ENCODE measurements at places on chromosomes 6 and 20.

- DNase-seq, result no peak
Measured at GRCh38 chr6:332671-333070, 40.4 kb downstream of the DUSP22 start.

GRCh38 chr6:3721810-3722621, 29.5 kb downstream of the PXDC1 start:
- DNase-seq, result no peak

DNA sequence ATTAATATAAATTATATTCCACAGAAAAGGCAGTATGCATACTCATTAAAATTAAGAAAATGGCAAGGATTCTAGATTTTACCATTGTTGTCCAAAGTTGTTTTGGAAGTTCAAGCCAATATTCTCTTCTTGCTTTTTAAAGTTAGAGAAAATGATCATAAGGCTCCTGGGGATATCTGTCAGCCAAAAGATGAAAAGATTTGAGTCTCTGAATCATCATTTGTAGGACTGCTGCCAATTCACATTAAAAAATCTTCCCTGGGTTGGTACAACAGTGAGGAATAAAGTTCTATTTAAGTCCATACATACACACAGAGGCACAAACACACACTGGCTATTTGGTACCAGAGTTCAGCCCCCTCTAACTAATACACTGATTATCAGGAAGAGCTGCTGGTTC, 620.1 kb downstream of the COL12A1 start:
- DNase-seq, result no peak

DNA sequence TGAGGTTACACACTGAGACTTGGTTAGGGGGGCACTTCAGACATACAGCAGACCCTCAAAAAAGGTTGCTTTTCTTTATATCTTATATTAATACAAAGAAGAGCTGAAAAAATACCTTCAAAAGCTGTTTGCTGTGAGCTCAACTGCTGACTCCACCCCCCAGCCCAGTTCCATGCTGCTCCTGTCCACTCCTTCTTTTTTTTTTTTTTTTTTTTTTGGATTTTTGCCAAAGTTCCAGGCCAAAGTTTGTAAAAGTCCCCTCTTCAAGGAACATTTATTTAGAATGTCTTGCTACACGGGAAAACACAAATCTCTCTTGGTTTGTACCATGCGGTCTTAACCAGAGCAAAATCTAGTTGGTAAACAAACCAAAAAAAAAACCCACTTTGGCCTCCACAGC, 85.3 kb upstream of the AKAP12 start:
- DNase-seq, result no peak

DNA sequence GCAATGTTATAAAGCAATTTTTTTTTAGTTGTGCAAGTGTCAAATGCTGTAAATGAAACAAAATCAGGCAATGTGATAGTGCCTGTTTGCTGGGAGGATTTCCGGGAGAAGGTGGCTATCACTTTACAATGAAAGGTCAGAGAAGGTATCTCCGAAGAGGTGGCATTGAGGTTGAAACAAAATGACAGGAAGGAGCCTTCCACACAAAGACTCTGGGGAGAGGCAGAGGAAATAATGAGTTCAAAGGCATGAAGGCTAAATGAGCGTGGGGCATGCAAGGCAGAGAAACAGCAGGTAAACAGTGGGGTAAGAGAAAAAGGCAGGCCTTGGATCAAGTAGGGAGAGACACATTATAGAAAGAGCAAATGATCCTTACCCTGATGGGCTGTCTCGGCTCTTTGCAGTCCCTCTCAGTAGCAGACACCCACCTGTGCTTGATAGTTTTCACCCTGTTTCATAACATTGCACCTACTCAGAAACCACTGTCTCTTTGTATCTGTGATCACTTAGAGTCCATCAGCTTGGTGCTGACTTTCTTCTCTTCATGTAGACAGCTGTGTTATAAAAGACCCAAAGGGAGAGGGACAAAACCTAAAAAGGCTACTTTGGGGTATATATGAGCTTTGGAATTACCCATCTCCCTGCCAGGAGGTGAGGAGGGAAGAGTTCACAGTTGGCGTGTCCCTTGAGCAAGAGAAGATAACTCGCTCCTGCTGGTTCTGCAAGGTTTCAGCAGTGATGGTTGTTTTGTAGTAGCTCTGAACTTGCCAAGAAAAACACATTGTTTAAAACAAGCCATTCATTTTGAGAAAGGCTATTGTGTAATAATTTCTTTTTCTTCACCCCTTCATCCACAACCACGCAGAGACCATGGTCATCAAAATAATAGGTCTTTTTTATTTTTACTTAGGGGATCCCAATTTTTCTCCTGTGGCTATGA, 22.3 kb downstream of the NRN1 start:
- no peak for DNase-seq

GRCh38 chr6:129276986-129277385, 394.0 kb downstream of the LAMA2 start:
- no peak for DNase-seq

DNA sequence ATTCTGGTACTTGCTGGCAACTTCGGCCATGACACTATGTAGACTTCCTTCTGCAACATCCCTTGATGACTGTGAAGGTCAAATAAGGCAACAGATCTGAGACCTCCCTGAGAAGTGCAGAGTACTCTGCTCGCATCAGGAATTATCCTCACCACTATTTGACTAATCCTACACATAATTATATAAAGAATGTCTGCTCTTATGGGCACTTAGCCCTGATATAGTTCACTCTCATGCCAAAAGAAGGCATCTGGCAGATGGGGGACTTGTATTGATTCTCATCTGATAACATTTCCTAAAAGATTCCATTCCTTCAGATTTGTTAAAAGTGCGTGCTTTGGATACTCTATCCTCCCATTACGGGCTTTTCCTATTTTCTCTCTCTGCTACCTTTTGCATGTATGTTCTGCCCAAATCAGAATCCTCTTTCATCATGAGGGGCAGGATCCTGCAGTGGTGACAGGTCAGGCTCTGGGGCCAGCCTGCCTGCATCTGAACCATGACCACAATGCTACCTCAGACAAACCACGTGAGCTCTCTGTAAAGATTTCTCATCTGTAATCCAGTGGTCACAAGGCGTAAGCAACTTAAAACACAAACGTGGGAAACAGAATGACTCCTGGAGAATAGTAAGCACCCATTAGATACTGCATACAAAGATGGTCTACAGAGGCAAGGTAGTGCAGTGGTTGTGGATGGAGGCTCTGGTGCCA, 134.0 kb downstream of the GJA10 start:
- DNase-seq, result no peak

- DNase-seq, result no peak
Measured at GRCh38 chr6:150546457-150546856, 53.2 kb upstream of the PLEKHG1 start.

DNA sequence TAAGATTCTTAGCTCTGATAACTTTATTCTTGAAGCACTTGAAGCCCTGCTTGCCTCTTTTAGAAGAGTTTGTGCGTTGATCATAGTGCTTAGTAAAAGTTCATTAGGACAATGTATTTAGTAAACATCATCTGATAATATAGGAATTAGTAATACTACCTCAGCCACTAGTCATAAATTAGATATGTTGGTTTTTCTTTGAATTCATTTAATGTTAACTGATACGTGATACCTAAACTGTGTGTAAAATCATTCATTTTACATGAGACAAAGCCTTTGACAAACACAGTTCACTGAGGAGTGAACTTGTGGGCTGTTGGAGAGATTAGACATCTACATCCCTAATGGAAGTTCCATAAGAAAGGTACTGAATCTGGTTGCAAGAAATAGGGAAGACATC, 91.6 kb downstream of the RNF217 start:
- DNase-seq, result no peak

DNA sequence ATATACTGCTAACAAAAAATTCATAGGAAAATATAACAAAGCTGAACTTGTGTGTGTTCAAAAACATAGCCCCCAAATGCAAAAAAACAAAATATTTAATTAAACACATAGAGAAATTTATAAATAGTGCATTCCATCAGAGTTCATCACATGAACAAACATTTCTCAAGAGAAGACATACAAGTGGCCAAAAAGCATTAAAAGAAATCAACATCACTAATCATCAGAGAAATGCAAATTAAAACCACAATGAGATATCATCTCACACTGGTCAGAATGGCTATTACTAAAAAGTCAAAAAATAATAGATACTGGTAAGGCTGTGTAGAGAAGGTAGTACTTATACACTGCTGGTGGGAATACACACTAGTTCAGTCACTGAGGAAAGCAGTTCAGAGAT, 39.6 kb upstream of the ADGRG6 start:
- no peak for DNase-seq

GRCh38 chr6:124703541-124703940, 258.7 kb upstream of the RNF217 start:
- DNase-seq, result no peak

DNA sequence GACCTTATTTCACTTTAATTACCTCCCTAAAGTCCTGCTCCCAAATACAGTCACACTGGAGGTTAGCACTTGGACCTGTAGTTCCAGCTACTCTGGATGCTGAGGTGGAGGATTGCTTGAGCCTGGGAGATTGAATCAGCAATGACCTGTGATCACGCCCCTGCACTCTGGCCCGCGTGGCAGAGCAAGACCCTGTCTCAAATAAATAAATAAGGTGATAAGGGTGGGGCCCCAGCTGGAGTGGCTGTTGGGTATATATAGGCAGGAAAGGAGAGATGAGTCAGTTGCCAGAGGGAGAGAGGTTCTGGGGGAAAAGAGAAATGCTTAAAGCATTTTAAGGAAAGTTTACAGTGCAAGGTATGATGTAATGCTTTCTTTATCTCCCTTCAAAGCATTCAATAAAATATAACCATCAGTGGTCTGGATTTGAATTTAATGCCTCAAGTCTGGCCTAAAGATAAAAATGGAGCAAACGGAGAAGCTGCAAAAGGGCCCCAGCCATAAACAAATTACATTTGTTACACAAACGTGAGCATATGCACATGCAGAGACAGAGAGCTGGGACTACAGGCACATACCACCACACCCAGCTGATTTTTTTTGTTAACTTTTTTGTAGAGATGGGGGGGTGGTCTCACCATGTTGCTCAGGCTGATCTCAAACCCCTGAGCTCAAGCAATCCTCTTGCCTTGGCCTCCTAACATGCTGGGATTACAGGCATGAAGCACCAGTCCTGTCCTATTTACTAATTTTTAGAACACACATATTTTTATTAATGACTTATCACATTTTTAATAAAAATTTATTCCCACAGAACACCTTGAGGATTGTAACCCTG, 6.1 kb upstream of the PM20D2 start:
- no peak for DNase-seq

DNA sequence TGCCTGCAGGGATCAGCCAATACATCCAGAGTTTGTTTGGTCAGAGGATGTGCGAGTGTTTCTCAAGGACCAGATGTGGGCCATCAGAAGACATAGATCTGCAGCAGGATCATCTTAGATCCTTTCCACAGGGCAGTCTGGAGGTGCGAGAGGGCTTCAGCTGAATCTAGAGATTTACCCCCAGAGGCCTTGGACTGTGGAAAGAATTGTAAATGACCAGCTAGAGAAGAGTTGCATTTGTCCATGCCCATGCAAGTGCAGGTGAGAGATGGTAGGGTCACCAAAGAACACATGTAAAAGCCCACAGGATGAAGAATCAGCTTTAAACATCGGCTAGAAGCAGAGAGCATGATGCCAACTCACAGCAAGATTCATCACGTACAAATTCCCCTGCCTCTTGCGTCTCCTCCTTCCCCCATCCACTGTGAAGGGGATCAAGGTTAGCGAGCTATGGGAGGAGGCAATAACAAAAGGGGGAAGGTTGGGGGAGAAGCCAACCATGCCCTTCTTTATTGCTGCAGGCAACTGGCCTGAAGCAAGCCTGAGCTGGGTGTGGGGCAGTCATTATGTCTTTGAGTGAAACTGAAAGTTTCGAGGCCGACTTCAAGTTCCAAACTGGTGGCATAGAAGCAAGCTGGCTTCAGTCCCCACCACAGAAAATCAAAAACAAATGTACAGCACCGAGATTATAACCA, 83.5 kb downstream of the SCML4 start:
- no peak for DNase-seq

GRCh38 chr6:45772051-45772450, 243.6 kb downstream of the CLIC5 start:
- DNase-seq, result no peak

- no peak for DNase-seq
Measured at GRCh38 chr6:26553264-26553634, 15.1 kb downstream of the HMGN4 start.

DNA sequence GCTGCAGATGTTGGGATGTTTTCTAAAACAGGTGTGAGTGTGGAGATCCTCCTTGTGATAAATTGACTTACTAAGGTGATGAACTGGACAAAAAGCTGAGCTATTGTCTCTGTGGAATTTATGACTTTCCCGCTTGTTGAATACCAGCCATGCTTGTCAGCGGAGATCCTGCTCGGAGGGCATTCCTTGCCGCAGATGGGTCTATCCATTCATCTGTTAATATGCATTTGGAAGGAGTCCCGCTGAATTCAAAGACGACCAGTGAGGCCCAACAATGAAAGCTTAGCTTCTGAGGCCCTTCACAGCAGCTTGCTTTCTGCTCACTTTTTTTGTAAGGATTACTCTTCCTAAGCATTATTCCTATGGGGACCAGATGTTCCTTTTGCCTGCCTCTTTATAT, 124.9 kb downstream of the TIAM2 start:
- no peak for DNase-seq

- DNase-seq, result no peak
Measured at GRCh38 chr20:1281279-1282057, 15.4 kb downstream of the SNPH start.

DNA sequence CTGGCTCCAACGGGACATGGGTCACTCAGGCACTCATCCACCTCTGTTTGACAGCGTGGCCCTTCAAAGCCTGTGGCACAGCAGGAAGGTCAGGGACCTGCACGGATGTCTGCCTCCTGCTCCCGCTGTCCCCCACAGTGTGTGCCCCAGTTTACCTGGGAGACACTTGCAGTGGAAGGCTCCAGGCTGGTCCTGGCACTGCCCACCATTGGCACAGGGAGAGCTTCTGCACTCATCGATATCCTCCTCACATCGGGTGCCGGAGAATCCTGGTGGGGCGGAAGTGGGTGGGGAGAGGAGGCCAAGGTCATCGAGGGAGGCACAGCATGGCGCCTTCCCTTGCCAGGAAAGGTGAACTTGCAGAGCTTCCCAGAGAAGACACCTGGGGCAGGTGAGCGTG, 6.9 kb downstream of the NOTCH4 start:
- DNase-seq, result no peak

DNA sequence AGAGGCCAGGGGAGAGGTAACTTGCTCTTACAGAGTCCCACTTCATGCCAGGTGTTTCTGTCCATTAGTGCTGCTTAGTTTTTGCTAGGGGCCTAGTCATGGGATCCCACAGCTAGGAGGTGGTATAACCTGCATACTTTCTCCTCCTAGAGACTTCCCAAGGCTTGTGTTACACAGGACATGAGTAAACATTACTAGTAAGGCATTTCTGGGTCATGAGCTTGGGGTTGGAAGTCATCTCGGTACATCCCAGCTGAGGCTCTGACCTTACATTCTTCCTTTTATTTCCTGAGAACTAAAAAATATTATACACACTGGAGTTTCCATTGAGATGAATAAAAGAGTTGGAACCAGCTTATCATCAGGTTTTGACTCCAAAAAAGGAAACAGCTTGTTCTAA, 20.9 kb upstream of the PNPLA1 start:
- DNase-seq, result no peak
